ENCODE measurements at places on chromosomes 2 and 18.

GRCh38 chr2:128178650-128179460 is 87.9 kb downstream of the UGGT1 start:
- no peak for DNase-seq

- no peak for DNase-seq
Measured at GRCh38 chr2:11907190-11907589, 160.8 kb downstream of the LPIN1 start.

DNA sequence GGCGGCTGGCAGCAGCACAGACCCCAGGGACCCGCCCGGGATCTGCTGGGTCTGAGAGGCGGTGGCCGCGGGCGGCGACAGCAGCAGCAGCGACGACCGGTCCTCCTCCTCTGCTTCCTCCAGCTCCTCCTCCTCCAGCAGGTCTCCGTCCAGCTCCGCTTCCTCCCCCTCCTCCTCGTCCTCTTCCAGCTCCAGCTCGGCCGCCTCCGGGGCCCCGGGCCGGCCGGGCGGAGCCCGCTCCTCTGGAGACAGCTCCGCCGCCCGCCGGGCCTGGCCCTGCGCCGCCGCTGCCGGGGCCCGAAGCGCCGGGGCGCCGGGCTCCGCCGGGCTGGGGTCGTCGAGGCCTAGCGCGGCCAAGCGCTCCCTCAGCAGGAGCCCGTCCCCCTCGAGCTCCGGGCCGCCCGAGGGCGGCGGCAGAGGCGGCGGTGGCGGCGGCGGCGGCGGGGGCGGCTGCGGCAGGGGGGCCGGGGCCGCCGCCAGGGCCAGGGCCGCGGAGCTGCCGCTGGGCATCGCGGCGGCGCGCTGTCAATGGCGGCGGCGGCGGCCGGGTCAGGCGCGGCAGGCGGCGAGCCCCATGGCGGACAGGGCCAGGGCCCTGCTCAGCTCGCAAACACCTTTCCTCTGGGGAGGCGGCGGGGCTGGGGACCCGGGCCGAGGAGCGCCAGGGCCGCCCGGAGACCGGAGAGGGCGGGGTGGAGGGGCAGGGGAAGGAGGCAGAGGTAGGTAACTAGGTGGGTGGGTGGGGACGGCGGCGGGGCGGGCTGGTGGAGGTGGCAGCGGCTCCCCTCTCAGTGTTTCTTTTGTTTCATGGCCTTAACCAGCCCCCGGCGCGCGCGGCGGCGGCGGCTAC is 445 bp downstream of the MEX3C start:
- no peak for DNase-seq

DNA sequence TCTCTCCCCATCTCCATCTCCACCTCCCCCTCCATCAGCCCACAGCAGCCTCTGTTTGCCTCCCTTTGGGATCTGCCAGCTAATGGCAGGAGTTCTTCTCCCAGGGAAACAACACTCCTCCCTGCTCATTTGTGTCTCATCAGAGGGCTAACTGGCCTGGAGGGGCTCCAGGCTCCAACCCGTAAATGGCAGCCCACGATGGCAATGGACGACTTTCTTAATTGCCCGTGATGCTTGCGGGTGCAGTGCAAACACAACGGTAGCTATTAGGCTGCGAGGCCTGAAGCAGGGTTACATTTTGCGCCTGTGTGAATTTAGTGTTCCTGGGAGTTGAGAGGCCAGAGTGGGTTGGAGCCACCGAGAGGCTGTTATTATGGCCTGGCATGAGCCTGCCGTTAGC is 285.1 kb downstream of the TNS1 start:
- DNase-seq = no peak

DNA sequence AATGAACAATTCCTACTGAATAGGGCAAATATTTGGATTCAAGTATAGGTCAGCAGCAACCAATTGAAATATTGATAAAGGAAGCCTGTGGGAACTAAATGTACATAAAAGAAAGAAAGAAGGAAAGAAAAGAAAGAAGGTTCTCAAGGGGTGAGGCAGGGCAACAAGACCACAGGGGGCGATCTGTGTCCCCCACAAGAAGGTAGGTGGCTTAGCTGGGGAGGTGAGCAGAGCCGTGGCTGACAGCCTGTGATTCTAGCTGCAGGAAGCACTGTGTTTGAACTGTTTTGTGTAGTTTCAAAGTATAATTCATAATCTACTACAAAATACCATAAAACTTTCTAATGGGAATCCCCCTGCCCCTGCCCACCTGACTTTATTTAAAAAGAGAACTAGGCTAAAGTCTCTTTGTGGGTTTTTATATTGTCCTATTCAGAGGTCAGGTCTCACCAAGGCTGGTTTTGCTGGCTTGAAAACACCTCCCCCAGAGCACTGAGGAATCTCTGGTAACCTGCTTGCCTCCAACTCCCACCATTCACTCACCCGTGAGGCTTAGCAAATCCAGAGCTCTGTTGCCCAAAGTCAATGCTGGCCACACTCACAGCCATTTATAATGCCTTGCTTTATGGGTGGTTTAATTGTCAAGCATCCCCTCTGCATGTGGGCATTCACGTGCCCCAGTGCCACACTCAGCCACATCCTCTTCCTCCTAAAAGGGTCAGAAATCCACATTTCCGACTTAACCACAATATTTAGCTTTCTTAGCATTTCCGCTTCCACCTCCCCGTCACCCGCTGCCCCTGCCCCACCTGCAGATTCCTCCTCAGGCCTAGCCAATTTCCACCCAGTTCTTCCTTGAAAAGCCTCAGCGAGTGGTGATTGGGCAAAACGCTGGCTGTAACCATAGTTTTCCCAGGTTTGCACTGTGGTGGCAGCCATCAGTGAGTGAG is 36.4 kb upstream of the LMAN1 start:
- DNase-seq = no peak

DNA sequence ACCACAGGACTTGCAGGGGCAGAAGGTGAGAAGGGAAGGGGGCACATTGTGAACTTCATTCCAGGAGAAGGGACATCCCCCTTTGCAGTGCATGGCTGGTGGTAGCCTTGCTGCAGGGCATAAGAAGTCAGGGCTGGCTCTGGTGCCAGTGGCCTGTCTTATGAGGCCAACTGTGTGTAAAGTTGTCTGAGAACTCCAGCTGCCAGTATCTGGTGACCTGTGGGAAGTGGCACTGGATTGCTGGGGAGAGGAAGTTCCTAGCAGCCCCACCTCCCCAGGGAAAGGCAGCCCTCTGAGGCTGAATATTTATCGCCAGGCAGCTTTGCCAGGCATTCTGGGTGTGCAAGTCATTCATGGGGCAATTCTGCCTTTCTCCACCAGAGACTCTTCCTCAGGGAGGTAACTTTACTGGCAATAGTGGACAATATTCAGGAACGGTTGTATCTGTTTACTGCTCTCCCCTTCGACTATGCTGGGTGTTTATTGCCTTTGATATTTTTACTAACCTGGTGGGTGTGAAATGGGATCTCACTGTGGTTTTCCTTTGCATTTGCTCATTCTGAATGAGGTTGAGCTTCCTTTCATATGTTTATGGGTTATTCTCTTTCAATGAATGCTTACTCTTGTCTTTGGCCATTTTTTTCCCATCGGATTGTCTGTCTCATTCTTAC is 12.3 kb downstream of the TRPM8 start:
- no peak for DNase-seq

DNA sequence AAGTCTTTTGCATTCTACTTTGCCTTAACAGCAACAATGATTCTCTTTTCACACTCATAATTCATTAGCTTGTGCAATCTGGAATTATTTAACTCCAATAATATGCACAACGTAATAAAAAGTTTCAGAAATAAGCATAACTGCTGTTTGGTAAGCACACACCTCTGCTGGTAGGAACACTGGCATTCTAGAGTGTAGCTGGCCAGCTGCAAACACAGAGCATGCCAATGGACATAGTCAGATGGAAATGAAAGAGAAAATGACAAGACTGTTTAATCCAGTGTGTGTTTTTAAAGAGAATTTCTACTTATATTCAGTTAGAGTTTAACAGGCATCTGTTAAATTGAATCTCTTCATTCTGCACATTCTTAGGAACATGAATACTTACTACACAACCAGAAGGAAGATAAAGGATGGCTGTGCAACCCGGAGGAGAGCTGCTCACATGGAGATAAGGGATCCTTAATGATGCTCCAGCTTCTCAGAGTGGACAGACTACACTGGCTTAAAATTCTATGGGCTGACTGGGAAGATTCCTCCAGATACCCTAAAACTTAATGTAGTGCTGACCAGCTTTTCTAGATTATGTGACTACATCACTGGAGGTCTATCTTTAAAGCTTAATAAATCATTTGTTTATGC is 94.6 kb upstream of the CHAC2 start:
- DNase-seq = no peak

DNA sequence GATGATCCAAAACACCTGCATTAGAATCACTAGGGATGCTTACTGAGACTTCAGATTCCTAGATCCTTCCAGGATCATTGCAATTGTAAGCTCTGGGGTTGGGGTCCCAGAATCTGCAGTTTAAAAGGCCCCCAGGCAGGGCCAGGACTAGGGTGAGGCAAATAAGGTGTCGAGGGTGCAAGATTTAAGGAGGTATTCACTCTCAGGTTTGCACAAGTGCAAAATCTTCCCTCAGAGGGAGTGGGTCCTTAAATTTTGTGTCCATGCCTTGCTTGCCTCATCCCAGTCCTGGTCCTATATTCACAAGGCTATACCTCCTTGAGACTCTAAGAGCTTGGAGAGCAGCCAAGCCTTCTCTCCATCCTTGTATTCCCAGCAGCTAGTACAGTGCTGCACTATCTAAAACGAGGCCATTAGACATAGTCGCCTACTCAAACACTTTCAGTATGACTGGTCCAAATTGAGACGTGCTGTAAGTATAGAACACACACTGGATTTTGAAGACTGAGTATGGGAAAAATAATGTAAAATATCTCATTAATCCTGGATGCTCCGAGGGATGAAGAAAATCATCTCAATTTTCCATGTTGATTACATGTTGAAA is 31.6 kb upstream of the MREG start:
- DNase-seq = no peak

DNA sequence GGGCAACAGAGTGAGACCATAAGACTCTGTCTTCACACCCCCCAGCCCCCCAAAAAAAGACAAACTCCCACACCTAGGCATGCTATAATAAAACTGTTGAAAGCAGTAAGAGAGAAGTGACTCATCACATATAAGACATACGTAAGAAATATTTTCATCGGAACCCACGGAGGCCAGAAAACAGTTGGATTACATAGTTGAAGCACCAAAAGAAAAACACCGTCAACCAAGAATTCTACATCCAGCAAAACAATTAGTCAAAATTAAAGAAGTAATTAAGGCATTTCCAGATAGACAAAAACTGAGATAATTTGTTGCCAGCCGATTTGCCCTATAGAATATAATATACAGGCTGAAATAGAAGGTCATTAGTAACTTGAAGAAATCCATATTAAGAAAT is 128.7 kb downstream of the VAPA start:
- no peak for DNase-seq

- no peak for DNase-seq
Measured at GRCh38 chr2:59889305-59889704, 664.1 kb downstream of the BCL11A start.

- DNase-seq = no peak
Measured at GRCh38 chr2:197596766-197597165, 78.6 kb downstream of the RFTN2 start.

- no peak for DNase-seq
Measured at GRCh38 chr2:191999101-191999841, 152.4 kb upstream of the CAVIN2 start.

DNA sequence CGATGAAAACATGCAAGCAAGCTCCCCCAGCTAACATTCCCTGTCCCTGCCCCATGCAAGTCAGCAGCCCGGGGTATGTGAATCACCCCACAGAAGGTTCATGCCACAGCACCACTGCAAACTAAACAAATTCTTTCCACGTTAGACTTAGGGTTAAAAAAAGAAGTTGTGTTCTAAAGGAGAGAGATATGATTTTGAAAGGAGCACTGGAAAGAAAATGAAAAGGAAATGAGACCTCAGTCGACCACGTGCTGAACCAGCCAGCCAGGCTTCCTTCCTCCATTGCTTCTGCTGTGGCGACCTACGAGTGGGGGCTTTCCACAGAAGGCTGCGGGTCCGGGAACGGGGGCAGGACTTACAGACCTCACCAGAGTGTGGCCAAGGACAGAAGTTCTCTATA is 52.0 kb downstream of the ARL4C start:
- DNase-seq = no peak

- no peak for DNase-seq
Measured at GRCh38 chr2:101718993-101719571, 21.6 kb downstream of the MAP4K4 start.

DNA sequence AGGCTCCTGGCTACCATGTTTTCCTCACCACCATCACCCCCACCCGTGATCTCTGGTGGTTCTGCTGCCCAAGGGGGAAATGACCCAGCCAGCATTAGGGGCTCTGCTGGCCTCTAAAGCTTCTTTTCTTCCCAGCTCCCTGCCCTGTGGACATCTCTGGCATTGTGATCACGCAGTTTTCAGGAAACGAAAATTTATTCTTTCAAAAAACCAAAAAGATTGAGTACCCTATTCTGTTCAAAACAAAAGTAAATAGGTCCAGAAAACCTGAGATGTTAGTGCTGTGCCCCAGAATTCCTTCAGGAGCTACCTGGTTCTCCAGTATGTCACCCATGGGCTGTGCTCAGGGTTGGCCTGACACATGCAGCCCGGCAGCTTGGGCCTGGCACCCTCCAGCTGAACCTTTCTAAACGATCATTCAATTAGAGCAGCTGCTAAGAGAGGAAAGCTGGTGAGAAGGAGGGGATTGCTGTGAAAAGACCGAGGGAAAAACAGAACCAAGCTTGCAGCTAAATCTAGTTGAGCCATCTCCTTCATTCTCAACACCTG is 157.5 kb downstream of the MGAT5 start:
- no peak for DNase-seq

DNA sequence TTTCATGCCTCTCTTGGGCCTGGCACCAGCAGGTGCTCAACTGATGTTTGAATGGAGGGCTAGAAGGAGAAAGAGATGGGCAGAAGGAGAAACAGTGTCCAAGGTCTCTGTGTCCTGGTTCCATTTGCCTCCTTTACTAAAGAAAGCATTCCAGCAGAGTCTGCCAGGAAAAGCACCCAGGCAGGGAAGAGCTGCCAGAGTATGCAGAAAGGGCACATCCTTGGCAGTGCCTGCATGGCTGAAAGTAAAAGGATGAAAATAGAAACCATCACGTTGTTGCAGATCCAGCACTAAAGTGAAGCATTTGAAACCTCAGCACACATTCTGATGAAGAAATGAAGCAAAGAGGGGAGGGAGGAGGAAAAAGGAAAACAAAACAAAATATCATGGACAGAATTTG is 142.2 kb downstream of the ESCO1 start:
- no peak for DNase-seq

- DNase-seq = no peak
Measured at GRCh38 chr2:237011206-237011795, 74.4 kb upstream of the COPS8 start.
